Activated gamma-delta T cell treated with Interleukin-2 at 50 U/mL for 16 hours (primary cell): ENCODE measurements at places on chromosomes 5 and 9.
A peak's percentile ranks its signal among the peaks of the same experiment; 100 is the strongest.

DNA sequence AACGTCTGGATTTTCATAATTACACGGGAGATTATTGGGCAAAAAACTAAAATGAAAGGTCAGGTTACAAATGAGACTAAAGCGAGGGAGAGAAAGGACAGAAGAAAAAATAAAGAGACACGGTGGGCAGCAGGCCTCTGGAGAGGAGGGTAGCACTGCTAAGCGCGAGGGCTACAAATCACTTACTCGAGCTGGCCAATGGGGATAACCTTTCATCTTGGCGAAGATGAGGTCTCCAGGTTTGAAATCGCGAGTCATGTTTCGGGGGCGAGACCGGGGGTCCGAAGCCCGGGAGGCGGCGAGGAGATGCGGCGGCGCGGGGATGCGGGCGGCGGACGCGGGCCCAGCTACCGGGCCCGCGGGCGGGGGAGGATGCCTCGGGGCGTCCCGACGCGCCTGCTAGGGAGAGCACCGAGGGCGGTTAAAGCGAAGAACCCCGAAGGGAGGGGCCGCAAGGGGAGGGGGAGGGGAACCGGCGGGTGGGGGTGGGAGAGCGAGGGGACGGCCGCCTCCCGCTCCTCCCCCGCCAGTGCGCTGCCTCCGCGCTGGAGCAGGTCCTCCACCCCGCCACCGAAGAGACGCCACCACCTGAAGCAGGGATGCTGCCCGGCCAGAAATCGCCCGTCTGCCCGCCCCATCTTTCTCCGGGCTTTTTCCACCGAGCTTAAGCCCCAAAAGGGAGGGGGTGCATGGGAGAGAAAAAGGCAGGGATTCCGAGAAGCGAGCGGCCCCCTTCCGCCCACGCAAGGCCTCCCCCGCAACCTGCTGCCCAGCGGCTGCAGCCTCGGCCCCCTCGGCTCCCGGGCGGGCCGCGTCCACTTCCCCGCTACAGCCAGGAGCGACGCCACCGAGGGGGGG, 610 bp downstream of the PSIP1 start:
- DNase-seq = peak; percentile 55

- no peak for DNase-seq
Measured at GRCh38 chr5:52710972-52711596, 76.6 kb upstream of the ITGA1 start.

GRCh38 chr9:91771027-91771426, 179.0 kb downstream of the ROR2 start:
- no peak for DNase-seq

- DNase-seq = no peak
Measured at GRCh38 chr5:37086466-37087173, 162.6 kb downstream of the CPLANE1 start.
